Skin of body (tissue), 3 donors: ENCODE measurements at places on chromosomes 11 and 22. TPM values are rescaled to one million over a fixed set of nuclear protein-coding genes. Genes with fewer than 3 reads are reported as not detected.

GRCh38 chr11:123194337-123195187 lies 486 bp downstream of the CLMP start:
- peak; percentile 53 for DNase-seq

The P2RY2 gene
- 3.1 TPM for total RNA-seq

GRCh38 chr11:81658722-81659121 lies 1074.9 kb downstream of the FAM181B start:
- DNase-seq, result no peak

GRCh38 chr11:34251589-34251980 lies 106.2 kb downstream of the ABTB2 start:
- DNase-seq, result no peak

The CHADL gene
- total RNA-seq, result 2.8 TPM

DNA sequence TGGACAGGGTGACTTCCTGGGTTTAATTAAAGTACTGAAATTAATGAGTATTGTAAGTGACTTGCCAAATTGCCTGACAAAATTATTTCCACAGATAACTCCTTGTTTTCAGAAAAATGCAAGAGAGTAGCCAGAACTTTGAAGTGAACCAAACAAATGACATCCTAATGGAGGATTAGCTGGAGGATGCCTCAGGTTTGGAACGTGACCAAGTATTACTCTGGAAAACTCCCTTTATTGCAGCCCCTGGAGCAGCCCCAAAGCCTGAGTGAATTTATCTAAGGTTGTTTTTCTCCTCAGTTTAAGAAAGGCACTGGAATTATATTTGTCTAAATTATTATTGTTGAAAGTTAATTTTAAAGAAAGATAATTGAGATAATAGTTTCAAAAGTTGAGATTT lies 343.6 kb upstream of the MTNR1B start:
- no peak for DNase-seq

GRCh38 chr11:48125866-48126265 lies 90.7 kb upstream of the OR4B1 start:
- DNase-seq, result no peak

The KCNE3 gene
- total RNA-seq, result 3.9 TPM

GRCh38 chr22:22092974-22093373 lies 110.4 kb upstream of the TOP3B start:
- no peak for DNase-seq

GRCh38 chr22:20396639-20397038 lies 2.7 kb downstream of the ZNF74 start:
- DNase-seq, result peak; percentile 56

DNA sequence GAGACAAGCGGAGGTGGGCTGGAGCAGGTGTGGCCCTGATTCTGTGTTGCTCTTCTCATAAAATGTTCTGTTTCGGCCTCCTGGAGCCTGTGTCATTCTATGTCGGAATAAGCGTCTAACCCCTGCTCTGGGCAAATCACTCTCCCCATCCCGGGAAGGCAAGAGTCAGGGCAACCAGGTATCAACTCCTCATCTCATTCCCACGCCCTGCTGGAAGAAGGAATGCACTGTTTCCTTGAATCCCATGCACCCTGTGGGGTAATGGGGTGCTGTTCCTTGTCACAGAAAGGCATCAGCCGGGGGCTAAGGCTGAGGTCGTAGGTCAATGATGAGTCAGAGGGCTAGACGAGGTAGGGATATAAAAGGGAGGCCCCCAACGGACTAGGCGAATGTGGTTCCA lies 2.6 kb downstream of the FAM180B start:
- no peak for DNase-seq

GRCh38 chr11:41970681-41971080 lies 511.2 kb upstream of the LRRC4C start:
- DNase-seq, result no peak

The HBD gene
- not detected for total RNA-seq

The LYVE1 gene
- 48.0 TPM for total RNA-seq

The FTH1 gene
- total RNA-seq, result 666 TPM

DNA sequence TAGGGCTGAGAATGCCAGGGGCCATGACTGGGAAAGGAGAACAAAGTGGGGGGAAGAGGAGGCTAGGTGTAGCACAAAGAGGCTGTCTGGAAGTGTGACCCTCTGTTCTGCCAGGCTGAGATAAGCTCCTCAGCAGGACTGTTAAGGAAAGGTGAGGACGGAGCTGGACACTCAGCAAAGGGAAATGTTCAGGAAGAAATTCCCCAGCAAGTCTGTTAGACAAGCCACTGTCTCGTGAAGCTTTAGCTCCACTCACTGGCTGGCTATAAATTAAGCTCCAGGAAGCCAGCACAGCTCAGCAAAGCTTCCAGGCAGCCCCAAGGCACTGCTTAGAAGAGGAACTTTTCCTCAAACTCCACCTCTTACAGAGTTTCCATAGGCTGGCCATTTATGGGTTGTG lies 181.2 kb upstream of the API5 start:
- peak; percentile 38 for DNase-seq

- no peak for DNase-seq
Measured at GRCh38 chr11:130485983-130486382, 37.5 kb downstream of the ADAMTS15 start.
